ENCODE measurements at places on chromosomes 3 and 15.

- no peak for DNase-seq
Measured at GRCh38 chr3:152574461-152575079, 260.4 kb upstream of the P2RY1 start.

DNA sequence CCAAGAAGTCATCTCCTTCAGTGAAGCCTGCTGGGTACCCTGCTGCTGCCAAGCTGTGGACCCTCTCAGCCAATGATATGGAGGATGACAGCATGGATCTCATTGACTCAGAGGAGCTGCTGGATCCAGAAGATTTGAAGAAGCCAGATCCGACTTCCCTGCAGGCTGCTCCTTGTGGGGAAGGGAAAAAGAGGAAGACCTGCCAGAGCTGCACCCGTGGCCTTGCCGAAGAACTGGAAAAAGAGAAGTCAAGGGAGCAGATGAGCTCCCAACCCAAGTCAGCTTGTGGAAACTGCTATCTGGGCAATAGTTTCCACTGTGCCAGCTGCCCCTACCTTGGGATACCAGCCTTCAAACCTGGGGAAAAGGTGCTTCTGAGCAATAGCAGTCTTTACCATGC lies 13.7 kb upstream of the ANP32A start:
- DNase-seq: no peak

- DNase-seq: no peak
Measured at GRCh38 chr3:69428657-69429255, 42.9 kb upstream of the FRMD4B start.

DNA sequence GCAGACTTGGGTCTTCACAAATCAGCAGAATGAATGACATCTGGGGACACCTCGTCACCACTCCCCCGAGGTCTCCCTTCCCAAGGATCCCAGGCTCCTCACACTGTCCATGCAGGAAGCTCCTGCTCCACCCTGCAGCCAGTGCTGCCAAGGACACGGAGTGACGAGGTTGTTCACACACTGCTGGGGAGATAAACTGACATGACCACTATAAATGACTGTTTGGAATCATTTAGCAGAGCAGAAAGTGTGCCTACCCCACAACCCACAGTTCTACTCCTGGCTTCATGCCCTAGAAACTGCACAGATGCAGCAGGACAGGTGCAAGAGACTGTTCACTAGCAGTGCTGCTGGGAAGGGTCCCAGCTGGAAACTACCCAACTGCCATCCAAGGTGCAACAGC lies 19.7 kb upstream of the PRSS50 start:
- no peak for DNase-seq

- no peak for DNase-seq
Measured at GRCh38 chr3:99499235-99500158, 138.9 kb upstream of the COL8A1 start.

DNA sequence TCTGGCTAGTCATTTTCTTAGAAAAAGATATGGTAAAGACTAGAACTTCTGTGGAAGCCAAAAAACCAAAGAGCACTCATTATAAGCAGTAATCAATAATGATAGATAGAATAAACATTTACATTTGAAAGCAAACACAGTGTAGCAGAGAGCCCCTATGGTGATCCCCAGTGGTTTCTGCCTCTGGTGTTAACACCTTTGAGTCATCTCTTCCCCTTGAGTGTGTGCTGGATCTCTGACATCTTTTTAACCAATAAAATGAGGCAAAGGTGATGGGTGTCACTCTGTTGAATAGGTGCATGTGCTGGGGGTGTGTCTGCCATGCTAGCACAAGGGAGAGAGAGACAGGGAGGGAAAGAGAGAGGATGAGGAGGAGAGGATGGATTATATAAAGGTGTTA lies 121.6 kb downstream of the TFG start:
- DNase-seq: no peak
